Stimulated activated effector memory CD8-positive, alpha-beta T cell treated with anti-CD3 and anti-CD28 coated beads, Interleukin-12 subunit alpha, Interleukin-12 subunit beta, amount 100 ng/mL, for 72 hours (primary cell): ENCODE measurements at places on chromosomes 16 and 17.
A peak's percentile ranks its signal among the peaks of the same experiment; 100 is the strongest.

- no peak for DNase-seq
Observed at GRCh38 chr16:13611596-13611995, 308.4 kb upstream of the ERCC4 start.

DNA sequence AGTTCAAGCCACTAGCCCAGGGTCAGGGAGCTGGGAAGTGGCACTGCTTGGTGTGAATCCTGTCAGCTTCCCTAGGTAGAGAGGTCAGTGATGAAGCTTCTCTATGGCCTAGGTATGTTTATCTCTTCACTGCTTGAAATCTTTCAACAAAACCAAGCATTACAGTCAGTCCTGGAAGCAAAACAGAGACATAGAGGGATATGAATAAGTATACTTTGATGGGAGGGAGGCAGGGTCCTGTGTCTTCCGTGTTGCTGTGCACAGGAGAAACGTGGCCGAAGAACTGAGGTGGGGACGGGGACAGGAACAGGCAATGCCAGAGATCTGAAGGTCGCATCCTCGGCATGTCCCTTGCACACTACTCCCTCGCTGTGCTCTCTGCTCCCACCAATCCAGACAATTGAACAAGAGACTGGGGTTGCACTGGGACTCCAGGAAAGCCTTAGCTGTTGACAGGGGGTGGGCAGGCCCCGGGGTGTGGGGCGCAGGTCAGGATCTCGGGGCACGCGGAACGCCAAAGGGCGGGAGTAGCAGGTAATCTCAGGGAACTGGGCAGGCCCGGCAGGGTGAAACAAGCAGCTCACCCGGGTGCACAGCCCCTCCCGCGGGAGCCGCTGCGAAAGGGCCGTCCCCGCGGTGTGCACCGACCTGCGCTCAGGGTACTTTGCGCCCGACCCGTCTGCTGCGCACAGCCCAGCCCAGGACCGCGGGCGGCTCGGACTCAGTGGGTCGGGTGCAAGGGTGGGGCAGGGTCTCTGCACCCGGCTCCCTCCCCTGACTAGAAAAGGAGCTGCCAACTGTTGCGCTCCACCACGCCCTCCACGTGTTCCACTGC is at the start of gene MT1H:
Gene MT1H (plus strand): TSS at position 810 of the 835 bp plus-strand sequence. CDS start 71 bp downstream, outside the sequence.
- DNase-seq: no peak

DNA sequence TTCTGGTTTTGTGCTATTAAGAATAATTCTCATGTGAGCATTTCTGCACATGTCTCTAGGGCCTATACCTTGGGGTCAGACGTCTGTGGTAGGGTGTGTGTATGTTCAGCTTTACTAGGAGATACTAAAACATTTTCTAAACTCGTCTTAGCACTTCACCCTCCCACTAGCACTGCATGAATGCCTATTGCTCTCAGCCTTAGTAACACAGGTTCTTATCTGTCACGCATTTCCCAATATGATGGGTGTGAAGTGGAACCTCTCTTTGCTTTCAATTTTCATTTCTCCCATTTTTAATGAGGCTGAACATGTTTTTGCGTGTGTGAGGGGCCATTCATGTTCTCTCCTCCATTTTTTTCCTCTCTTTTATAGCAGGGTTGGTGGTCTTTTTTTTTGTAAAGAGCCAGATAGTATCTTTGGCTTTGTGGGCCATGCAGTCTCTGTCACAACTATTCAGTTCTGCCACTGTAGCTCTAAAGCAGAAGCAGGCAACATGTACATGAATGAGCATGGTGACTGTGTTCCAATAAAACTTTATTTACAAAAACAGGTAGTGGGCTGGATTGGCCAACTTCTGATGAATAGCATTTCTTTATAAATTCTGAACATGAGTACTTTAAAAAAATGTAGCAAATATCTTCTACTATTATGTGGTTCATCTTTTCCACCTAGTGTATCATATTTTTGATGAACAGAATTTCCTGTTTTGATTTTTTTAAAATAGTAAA is 354.0 kb downstream of the XYLT1 start:
- DNase-seq: no peak

DNA sequence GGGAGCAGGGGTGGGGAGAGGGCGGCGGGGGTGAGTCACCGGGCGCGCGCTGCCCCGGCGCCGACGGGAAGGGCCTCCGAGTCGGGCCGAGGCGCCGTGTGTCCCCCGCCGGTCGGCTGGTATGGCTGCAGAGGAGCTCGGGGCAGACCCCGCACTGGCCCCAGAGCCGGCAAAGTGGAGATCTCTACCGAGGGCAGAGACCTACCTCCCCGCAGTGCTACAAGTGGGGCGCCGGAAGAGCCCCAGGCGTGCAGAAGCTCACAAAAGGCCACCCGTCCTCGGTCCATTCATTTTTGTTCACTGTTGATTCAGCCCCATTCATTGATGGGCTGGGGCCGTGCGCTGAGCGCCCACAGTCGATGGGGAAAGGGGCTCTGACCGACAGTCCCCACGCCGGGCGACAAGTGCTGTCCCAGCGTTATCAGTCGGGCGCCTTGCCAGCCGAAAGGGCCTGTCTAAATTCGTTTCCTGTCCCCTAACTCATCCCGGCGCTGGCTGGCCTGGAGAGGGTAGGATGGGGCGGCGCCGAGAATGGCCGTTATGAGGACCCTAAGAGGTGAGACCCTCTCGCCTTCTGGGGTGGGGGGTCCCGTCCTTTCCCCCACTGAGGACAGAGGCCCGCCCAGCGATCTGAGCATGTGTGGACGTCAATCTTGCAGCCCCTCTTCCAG is 709 bp upstream of the ENO3 start:
- DNase-seq: no peak

GRCh38 chr16:75099738-75100602 is 16.6 kb downstream of the LDHD start:
- no peak for DNase-seq

DNA sequence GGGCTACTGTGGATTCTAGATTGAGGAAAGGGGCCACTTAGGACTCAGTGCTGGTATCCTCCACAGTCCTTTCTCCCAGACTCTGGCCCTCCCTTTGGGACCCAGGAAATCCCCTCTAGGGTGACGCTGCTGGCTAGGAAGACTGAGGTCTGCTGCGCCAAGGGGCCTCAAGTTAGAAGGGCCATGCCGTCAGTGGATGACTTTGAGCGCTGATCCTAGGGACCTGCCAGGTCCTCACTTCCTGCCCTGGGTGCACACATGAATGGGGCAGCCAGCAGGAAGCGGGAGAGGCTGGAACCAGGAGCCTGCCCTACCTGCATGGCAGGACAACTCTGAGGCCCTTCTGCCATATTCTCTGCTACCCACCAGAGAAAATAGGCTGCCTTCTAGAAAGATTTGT is 145.0 kb downstream of the RAB11FIP4 start:
- no peak for DNase-seq

DNA sequence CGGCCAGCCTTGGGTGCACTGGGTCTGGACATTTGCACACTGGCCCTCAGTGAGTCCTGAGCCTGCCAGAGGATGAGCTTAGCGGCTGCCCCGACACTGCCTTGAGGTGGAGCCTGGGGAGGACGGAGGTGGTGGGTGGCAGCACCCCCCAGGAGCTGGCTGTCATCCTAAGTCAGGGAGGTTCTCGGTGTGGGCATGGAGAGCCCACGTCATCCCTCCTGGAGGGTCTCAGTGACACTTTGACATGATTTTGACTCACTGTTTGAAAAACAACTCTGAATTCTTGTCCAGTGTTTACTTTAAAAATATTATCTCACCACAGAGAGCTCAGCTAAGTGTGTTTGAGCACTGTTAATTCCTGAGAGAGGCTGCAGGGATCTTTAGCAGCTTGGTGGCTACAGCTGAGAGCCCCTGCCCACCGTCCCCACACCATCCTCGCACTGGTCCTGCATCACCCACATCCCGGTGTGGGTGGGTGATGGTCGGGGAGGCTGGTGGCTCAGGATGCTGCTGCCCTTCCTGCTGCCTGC is 63.1 kb downstream of the BANP start:
- DNase-seq: no peak

- no peak for DNase-seq
Observed at GRCh38 chr16:68251832-68252231, 6.7 kb downstream of the PLA2G15 start.

GRCh38 chr17:71157297-71157696 is 963.5 kb upstream of the SOX9 start:
- no peak for DNase-seq

GRCh38 chr17:30920683-30921543 is 832 bp upstream of the ADAP2 start:
- no peak for DNase-seq

DNA sequence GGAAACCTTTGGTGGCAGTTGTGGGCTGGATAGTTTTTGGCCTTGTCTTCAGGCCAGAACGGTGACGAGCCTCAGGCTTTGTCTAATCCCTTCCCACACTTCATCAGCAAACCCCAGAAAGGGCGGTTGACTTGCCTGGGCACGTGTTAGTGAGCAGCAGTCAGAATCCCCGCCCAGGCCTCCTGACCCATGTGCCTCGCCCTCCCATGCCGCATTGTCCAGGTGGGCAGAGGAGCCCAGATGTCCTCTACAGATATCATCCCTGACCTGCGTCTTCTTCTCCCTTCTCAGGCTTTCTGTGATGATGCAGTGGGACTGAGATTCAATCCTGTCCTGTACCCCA is 82.5 kb downstream of the OR1D5 start:
- no peak for DNase-seq

DNA sequence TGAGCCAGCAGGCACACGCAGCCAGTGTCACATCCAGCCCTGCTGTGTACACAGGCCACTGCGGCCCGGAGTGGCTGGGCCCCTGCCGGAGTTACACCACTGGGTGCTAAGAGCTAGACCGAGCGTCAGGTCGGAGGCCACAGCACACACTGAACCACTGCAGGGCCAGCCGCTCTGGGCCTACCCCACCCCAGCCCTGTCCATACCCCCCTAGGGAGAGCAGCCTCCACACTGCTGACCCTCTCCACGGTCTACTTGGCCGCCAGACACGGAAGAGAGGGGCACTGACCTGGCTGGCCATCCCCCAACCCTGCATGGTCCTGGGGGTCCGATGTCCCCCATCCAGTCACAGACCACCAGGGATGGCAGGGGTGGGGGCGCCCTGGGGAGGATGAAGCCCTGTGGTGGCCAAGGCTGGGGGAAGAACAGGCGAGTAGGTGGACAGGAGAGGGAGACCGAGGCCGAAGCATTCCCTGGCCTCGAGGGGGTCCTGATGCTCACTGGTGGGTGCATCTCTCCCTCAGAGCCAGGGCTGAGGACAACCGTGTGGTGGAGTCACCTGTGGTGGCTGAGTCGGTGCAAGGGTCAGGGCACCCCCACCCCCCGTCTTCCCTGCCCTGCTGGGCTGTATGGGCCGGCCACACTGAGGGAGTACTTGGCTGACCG is 34.9 kb upstream of the ZC3H18 start:
- no peak for DNase-seq

GRCh38 chr17:27576477-27577083 is 54.4 kb upstream of the LGALS9 start:
- DNase-seq: no peak

- no peak for DNase-seq
Observed at GRCh38 chr17:70183508-70183907, 14.2 kb downstream of the KCNJ2 start.

- DNase-seq: no peak
Observed at GRCh38 chr17:12994341-12995074, 23.3 kb downstream of the ELAC2 start.

DNA sequence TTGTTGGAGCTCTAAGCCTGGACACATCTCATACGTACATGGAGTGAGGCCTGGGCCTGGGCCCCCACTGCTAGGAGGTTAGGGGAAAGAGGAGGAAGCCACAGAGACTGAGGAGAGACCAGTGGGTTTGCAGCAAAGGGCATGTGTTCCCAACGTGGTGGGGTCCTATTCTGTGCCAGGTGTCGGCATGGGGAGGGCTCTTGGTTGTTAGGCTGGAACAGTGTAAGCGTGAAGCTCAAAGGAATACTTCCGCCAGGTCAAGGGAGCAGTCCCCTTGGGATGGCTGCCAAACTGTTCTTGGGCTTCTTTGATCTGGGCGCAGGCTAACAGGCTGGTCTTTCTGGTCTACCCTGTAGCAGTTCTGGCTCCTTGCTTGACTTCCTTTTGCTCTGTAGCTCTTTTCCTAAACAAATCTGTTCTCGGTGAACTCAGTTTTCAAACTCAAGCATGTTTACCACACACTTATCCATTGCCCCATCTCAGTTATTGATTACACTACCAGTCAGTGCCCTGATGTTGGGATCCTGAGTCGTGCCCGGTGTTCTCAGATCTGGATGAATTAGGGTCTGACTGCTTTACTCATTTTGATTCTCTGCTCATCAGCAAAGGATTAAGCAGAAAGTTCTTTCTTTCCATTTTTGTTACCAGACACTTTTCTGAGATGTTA is 36.4 kb downstream of the GPT2 start:
- DNase-seq: no peak

- no peak for DNase-seq
Observed at GRCh38 chr17:19868079-19868395, 301 bp upstream of the ULK2 start.

DNA sequence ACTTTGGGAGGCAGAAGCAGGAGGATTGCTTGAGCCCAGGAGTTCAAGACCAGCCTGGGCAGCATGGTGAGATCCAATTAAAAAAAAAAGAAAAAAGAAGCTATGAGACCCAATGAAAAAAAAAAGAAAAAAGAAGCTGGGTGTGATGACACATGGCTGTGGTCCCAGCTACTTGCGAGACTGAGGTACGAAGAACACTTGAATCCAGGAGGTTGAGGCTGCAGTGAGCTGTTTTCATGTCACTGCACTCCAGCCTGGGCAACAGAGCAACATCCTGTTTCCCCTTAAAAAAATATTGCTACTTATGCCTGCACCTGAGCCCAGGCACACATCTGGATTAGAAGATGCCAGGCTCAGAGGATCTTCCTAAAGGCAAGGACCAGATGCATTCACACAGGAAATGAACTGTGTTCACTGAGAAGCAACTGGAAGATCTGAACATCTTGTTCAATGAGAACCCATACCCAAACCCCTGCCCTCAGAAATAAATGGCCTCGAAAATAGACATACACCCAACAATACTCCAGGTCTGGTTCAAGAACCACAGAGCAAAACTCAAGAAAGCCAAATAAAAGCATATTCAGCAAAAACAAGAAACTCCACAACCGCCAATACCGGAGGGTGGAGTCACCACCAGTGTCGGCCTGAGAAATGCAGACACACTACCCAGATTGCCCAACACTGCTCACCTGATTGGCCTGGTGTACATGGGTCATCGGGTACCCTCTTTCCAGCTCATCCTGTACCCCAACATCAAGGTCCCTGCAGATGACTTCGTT is 4.4 kb downstream of the RNF135 start:
- no peak for DNase-seq

- no peak for DNase-seq
Observed at GRCh38 chr17:83152227-83152744, 72.9 kb downstream of the METRNL start.

GRCh38 chr16:75011634-75012307 is 12.9 kb downstream of the ZNRF1 start:
- DNase-seq: peak; percentile 25

DNA sequence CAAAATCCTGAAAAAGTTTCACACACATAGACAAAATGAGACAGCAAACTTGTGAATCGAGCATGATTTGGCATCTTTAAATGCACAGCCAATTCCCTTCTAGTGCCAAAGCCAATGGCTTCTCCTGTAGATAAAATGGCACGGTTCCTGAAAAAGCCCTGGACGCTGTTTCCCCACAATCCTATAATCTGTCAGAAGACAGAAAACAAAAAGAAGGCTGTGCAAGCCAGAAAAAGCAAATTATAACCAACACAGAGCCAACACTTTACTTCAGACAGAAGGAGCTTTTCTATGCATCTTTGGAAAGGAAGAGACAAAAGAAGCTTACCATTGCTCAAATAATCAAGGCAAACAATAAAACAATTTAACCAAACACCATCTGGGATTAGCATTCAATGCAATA is 23.8 kb downstream of the FAM222B start:
- no peak for DNase-seq

- no peak for DNase-seq
Observed at GRCh38 chr16:88924834-88925539, 52.0 kb downstream of the CBFA2T3 start.
